ENCODE measurements at places on chromosomes 4 and X. TPM values are rescaled to one million over a fixed set of nuclear protein-coding genes. Genes with fewer than 3 reads are reported as not detected.

DNA sequence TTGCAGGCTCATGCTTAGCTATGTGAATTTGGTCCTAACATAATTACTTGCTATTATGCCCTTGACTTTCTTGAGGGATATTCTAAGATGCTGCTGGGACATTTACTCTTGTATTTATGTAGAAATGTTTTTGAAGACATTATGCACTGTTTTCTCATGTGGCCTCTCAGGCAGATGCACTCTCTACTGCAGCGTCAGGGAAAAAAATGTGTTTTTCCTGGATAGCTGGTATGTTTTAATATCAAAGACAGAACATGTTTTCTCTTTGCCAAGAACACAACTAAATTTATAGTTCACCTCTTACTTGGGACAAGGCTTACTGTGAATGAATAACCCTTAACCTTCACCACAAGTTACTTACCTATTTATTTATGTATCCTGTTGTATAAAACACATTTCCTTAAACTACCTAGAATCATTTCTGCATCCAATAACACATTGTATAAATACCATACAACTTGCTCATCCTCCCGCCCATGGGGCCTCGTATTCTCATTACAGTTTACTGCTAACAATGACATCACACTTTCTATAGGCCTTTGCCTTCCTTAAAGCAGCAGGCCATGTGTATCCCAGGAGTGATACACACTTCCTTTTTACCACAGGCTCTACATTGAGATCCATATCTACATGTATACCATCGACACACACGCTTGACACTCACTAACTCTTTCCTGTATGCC is 178.7 kb downstream of the SLIT2 start:
- no peak for DNase-seq

- no peak for DNase-seq
Measured at GRCh38 chr4:855880-856224, 29.9 kb upstream of the CPLX1 start.

DNA sequence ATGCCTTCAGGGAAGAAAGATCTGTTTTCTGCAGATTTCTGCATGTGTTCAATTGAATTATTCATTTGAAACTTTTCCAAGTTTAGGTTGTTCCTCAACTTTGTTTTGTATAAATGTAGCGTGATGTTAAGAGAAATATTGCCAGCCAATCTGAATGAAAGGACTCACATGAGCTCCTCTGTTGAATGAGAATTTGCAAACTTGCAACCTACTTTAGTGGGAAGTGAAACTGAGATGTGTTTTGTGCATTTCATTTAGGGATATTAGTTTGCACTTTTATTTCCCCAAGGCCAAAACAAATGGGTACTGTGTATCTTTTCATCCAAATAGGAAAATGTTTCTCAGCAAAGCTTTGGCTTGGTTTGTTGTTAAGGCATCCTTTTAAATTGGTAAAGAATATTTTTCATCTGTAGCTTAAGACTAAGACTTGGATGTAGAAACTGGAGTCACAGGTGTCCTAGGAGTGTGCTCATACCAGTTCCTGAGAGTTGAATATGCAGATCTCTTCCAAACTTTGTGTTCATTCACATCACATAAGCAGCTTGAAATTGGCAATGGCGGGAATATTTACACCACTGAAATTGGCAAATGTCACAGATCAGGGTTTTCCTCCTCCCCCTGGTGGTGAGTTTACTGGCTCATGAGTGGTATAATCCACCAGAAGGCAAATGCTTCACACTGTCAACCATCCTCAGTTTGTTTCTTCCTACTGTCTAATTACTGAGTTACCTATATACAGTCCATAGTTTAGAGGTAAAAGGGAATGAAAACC is 193.6 kb upstream of the BANK1 start:
- no peak for DNase-seq

TAF7L gene
- total RNA-seq, result 0.44 TPM

DNA sequence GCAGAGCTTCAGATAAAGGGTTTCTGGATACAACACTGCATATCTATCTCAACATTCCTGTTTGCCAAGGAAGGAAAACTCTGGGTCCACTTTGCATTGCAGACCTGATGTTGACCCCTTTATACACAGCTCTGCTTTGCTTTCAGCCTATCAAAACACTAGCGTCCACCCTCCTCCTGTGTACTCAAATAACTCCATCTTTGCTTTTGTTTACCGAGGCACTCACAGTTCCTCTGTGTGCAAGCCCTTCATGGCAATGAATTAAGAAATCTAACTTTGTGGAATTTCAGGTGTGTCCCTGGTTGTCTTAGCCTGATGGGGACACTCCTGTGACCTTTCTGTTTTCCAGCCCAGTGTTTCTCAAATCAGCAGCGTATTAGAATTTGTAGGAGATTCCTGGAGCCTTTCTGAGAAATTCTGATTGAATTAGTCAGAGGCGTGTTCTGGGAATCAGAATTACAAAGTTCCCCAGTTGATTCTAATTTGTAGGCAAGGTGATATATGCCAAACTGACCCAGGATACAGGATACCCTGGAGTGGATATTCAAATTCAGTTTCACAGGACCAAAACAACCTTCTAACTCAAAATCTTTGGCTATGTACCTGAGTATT is 68.6 kb downstream of the DTHD1 start:
- DNase-seq, result no peak

POU3F4 gene
- not detected for total RNA-seq

DNA sequence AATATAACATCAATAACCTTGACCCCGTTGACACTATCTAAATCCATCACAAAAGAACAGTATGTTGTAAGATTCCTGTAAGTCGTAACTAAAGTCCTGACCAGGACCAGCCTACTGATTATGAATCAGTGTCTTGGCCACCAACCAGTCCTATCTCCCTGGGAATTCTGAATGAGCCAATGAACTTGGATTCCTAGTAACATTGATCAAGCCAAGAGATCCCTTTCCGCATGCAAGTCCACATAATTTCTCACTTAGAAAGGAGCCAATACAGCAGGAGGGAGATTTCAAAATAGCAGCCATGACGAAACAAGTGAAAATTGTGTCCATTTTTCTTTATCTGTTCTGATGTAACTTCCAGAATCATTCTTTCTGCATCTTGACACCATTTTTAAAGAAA is 9.5 kb downstream of the XPNPEP2 start:
- no peak for DNase-seq

HPSE gene
- total RNA-seq, result 3.6 TPM

NAP1L2 gene
- total RNA-seq, result 0.50 TPM

SLC6A14 gene
- total RNA-seq, result 1.4 TPM

DNA sequence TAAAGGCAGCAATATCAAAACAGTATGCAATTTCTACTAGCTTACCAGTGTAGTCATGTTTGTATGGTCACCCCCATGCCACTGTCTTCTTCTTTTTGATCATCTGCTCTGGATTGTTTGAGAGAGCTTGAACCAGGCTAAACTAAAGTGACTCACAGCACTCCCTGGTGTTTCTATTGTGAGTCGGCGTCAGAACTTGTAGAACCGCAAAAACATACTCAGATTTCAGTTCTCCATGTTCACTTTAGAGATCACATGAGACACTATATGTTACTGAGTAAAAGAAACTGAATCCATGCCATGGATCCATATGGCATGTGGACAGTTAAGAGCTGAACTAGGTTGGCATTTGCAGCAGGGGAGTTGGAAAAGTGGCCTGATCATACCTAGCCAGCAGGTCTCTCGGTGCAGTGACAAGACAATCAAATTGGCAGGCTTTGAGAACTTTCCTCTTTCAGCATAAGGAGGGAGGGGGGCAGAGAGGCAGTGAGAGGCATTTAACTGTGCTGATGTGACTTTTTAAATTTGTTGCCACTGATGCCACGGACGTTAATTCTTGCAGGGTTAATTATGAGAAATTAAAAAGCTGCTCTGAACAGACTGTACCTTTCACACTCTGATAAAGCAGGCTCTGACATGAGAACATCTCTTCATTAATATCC is 88.4 kb downstream of the AFF2 start:
- no peak for DNase-seq

- DNase-seq, result no peak
Measured at GRCh38 chr4:7539659-7540058, 104.9 kb upstream of the PSAPL1 start.

F8A1 gene
- 0.35 TPM for total RNA-seq

TRIM60 gene
- not detected for total RNA-seq

COX7B gene
- 908 TPM for total RNA-seq

DNA sequence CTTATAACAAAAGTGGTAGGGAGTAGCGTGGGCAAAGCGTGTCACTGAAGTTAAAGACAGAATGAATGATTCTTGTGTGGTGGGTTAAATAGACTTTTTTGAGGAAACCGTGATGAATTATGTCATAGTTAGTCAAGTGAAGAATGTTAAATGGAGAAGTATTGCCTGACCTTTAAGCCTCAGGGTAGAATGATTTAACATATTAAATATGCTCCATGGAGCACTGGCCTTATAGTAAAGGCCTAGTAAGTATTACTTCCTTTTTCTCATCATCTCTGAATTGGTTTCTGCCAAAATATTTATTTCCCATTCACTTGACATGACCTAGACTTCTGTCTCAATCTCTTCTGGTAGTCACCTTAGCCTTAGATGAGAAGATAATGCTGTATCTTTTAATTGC is 23.7 kb downstream of the MAGEB1 start:
- DNase-seq, result no peak

ZFYVE28 gene
- 8.4 TPM for total RNA-seq

- DNase-seq, result no peak
Measured at GRCh38 chrX:1027133-1027532, 185.3 kb downstream of the CRLF2 start.

DNA sequence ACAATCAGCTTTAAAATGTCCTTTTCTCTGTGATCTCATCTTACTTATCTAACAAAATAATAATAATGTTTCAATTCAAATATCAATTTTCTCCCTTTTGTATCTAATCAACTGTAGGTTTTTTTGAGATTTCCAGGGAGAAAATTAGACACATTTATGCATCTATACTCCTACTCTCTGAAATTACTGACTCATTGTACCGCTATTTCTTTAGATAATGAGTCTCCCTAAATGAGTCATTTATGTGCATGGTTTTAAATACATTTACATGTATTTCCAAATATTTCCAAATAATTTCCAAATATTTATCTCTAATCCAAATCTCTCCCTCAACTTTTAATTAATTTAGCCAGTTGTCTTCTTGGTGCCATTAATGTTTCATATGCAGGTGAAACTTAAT is 621.0 kb downstream of the TECRL start:
- DNase-seq, result no peak

DNA sequence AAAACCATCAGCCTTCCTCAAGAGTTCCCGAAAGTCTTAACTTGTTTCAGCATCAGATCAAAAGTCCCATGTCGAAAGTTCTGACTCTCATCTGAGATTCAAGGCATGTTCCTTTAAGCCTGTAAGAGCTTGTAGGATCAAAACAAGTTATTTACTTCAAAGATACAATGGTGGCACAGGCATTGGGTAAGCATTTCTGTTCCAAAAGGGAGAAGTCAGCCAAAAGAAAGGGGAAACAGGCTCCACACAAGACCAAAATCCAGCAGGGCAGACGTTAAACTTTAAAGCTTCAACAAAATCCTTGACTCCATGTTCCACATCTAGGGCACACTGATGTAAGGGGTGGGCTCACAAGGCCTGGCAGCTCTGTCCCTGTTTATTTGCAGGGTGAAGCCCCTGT is 91.7 kb downstream of the FHDC1 start:
- DNase-seq, result no peak

GRCh38 chr4:184801781-184802696 is 23.7 kb downstream of the ACSL1 start:
- no peak for DNase-seq

RHOXF2 gene
- not detected for total RNA-seq

DNA sequence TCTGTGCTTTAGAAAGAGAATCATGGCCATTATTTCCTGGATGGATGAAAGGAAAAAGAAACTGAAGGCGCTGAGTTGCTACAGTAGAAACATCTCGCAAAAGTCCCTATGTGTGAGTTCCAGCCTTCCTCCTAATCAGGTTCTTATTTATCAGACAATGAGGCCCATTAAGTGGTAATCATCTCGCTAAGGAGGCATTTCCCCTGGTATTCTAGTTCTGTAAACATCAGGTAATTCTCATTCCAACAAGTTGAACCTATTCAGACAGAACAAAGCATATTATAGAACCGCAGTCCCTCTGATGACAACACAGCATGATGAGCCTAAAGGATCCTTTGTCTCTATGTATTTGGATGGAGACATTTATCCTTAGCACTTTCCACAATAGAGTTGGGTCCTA is 205.7 kb upstream of the MAOA start:
- DNase-seq, result no peak

GRCh38 chrX:19904778-19905367 is 17.5 kb upstream of the SH3KBP1 start:
- DNase-seq, result no peak

CENPVL1 gene
- total RNA-seq, result not detected

DNA sequence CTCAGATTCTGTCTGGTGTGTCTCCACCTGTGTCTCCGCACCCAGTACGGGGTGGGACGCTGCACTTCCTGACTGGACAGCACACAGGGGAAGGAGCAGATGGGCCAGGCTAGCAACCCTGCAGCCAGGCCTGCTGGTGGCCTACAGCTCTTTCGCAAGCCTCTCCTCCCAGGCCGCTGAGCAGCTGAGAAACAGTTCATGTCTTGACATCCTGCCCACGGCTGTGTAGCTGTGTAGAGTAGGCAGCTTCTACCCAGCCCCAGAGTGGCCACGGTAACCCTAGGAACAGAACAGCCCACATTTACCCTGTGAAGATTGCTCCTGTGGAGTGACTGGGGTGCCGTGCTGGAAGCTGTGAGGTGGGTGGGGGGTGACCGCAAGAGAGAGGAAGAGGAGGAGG is 38.9 kb downstream of the CCNQ start:
- no peak for DNase-seq

PDHA1 gene
- 48.8 TPM for total RNA-seq

PLAC8 gene
- total RNA-seq, result 68.0 TPM

- DNase-seq, result no peak
Measured at GRCh38 chrX:21529771-21530170, 128.4 kb downstream of the KLHL34 start.

DNA sequence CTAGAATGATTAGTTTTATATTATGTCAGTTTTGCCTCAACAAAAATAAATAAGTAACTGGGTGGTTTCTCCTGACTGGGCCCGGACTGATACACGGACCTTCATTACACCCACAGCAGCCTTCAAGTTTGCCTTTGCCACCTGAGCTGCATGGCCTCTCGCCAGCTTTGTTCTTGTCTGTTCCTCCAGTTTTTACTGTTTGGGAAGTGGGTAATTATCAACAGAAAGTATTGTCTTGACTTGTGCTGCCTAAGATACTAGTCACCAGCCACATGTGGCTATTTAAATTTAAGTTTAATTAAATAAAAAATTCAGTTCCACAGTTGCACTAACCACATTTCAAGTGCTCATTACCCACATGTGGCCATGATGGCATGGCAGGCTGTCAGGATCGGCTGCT is 74.7 kb upstream of the INTU start:
- DNase-seq, result no peak

GRCh38 chr4:112808001-112808400 is 171.1 kb downstream of the LARP7 start:
- no peak for DNase-seq

RNF128 gene
- 7.4 TPM for total RNA-seq

XG gene
- 8.1 TPM for total RNA-seq

EMCN gene
- 9.8 TPM for total RNA-seq

OTUD5 gene
- 21.4 TPM for total RNA-seq

All from esophagus squamous epithelium (tissue), 5 donors.